ENCODE measurements at places on chromosomes 13 and 19.

DNA sequence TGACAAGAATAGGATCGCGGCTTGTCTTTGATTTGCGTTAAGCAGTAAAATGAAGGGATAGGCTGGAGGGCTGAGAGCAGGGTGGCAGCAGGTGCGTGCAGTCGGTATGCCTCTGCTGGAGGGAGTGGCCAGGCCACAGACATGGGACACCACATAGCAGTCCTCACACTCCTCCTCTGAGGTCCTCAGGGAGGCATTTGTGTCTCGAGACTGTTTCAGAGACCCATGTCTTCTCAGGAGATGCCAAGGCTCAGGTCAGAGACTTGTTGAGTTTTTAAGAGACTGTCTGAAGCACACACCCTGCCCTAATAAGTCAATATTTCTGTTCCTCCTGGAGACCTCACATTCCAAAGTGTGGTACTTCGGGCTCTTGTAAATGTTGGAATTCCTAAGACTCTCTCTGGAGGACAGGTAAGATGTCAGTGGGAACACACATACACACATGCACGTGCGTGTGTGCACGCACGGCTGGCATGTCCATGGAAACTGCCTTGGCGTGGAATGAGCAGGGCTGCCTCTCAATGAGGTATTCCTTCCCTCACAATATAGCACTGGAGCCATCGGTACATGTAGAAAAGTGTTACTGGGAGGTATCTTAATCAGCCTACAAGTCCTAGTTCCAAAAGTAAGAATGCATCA is 46.4 kb downstream of the COL4A2 start:
- no peak for DNase-seq

- no peak for DNase-seq
These were observed 55.9 kb downstream of the STARD13 start for GRCh38 chr13:33229446-33230177.

DNA sequence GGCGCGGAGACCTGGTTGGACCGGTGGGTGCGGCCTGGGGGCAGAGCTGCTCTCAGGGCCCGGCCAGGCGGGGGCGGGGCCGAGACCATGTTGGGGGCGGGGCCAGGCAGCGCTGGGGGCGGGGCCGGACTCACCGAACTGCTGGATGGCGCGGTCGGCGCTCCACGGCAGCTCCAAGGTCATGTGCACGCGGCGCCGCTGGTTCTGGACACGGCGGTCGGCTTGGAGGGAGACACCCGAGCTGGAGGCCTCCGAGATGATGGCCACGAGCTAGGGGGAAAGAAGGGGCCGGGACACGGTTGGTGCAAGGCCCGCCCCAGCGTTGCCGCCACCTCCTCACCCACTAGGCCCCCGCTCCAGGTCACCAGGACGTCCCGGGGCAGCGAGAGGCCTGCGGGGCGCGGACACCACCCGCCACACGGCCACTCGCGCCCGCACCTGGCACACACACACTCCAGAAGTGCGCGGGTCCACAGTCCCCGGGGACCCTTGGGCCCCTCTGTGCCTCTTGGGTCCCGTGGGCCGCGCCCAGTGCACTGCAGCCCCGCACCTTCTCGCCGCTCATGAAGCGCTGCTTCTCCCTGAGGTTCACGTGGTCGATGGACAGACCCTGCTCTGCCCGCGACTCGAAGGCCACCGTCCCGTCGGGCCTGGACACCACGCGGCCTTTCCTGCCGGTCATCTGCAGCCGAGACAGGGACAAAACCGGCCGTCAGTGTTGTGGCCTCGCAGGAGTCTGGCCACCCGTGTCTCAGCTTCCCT is 8.7 kb downstream of the GPX4 start:
- DNase-seq = no peak

- no peak for DNase-seq
These were observed 62.3 kb downstream of the DOCK9 start for GRCh38 chr13:98915563-98915962.

GRCh38 chr13:66940113-66940512 is 290.0 kb downstream of the PCDH9 start:
- no peak for DNase-seq

- no peak for DNase-seq
These were observed 381.1 kb downstream of the LIG4 start for GRCh38 chr13:107834281-107834680.

- no peak for DNase-seq
These were observed 7.2 kb downstream of the GAS6 start for GRCh38 chr13:113856716-113857065.

GRCh38 chr13:71290963-71291841 is 575.8 kb downstream of the DACH1 start:
- peak; percentile 34 for DNase-seq

DNA sequence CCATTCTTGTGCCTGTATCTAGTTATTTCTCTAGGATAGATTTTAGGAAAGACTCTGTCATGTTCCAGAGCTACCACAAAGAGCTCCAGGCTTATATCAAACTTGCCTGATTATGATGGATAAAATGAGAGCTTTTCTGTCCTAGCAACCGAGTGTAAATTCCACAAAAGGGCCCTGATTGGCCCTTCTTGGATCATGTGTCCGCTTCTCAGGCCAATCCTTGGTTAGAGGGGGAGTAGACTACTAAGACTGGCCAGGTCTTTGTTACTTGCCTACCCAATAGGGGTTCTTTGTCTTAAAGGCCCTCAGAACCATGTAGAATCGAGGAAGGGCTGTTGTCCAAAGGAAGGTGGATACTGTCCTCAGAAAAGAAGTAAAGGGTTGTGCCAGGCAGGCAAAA is 2.4 kb downstream of the DHX34 start:
- DNase-seq = no peak

DNA sequence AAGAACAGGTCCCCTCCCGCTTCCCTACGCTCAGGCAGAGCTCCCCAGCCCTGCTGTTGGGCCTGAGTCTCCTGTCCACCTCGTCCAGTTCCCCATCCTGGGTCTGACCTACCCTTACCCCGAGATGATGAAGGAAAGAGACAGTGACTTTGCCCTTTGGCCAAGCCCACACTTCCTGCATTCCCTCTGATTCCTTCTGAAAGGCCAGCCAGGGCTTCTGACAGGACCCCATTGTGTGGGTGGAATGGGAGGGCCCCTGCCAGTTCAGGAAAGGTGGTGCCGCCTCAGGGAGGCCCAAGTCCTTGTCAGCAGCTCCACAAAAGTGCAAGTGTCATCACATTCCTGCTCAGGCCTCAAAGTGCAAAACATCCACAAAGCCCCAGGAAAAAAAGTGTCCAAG is 177.8 kb downstream of the PAN3 start:
- no peak for DNase-seq

GRCh38 chr13:48356750-48357149 is 53.2 kb downstream of the RB1 start:
- no peak for DNase-seq

DNA sequence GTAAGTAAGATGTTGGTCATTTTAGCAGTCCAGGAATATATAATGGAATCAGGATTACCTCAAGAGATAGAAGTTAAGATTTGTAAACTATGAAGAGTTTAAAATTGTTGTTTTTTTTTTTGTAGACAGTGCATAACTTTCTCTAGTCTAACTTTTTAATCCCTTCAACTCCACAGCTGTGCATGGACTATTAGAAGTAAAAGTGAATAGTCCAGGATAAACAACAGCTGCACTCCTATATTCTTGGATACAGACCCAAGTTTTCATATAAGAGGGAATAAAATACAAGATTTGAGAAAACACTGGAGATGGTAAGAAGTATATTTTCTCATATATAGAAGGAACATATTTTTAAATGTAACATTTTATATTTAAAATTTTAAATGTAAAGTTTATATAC is 1509.9 kb downstream of the SLITRK5 start:
- DNase-seq = no peak

- DNase-seq = no peak
These were observed 55.9 kb upstream of the LATS2 start for GRCh38 chr13:21117104-21117809.
